ENCODE measurements at places on chromosomes 7 and 10. TPM values are rescaled to one million over a fixed set of nuclear protein-coding genes. Genes with fewer than 3 reads are reported as not detected.

The RNF148 gene
- polyA plus RNA-seq, result not detected

The OPN1SW gene
- not detected for polyA plus RNA-seq

The GPR22 gene
- not detected for polyA plus RNA-seq

The LRRC61 gene
- polyA plus RNA-seq, result 7.6 TPM
